ENCODE measurements at places on chromosomes 7 and 10.

DNA sequence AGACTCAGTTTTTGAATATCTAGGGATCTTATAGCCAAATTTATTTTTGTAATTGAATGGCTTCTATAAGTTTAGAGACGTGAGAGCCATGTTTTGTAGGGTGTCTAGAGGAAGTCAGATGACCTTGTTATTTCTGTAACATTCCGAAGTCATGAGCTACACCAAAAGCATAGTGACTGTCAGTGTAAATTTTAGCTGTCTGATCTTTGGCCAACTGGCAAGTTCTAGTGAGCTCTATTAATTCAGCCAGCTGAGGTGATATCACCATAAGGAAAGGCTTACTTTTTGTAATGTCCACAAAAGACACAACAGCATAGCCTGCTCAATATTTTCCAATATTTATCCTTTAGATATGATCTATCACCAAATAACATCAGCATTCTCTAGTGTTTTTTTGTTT is 9.9 kb upstream of the NT5C3A start:
- no peak overlapping the region for H3K27ac ChIP-seq
- no peak overlapping the region for H3K4me3 ChIP-seq
- H3K27me3 ChIP-seq: peaks cover 21% of the 10 kb centered on the region
- no peaks in the 10 kb centered on the region for H3K4me1 ChIP-seq
- no peaks in the 10 kb centered on the region for H3K36me3 ChIP-seq

GRCh38 chr10:22340329-22341189 is 4.7 kb upstream of the SPAG6 start:
- H3K4me1 ChIP-seq: peaks cover 5% of the 10 kb centered on the region
- DNase-seq: peak; percentile 83
- peak overlapping the region; percentile 91 for H3K27ac ChIP-seq

DNA sequence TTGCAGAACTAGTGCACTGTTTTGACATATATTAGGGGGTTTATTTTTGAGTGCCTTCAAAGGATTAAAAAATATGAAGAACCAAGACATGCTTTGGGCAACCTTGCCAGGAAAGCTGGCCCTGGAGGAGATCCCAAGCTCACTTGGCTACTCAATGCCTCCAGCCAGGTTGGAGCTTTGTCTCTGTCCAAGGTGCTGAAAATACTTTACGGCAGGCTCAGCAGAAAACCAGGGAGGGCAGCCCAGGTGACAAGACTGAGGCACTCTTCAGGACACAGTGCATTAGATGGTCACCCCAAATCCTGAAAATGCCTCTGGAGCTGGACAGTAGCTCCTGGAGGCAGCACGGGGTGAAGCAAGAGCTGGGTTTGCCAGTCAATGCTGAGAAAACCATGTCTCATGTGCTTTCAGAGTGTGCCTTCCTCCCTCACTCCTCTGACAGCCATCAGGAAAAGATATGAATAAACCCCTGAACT is 5.8 kb upstream of the KCNH2 start:
- H3K27me3 ChIP-seq: peaks cover 71% of the 10 kb centered on the region
- DNase-seq: no peak
- H3K36me3 ChIP-seq: no peaks in the 10 kb centered on the region
- peaks cover 5% of the 10 kb centered on the region for H3K4me1 ChIP-seq
- no peak overlapping the region for H3K27ac ChIP-seq
- H3K4me3 ChIP-seq: no peak overlapping the region

- H3K4me3 ChIP-seq: no peak overlapping the region
- no peaks in the 10 kb centered on the region for H3K27me3 ChIP-seq
- DNase-seq: no peak
- no peaks in the 10 kb centered on the region for H3K4me1 ChIP-seq
- H3K27ac ChIP-seq: no peak overlapping the region
- no peaks in the 10 kb centered on the region for H3K36me3 ChIP-seq
Observed at GRCh38 chr10:31112961-31113360, 81.3 kb upstream of the ZNF438 start.

DNA sequence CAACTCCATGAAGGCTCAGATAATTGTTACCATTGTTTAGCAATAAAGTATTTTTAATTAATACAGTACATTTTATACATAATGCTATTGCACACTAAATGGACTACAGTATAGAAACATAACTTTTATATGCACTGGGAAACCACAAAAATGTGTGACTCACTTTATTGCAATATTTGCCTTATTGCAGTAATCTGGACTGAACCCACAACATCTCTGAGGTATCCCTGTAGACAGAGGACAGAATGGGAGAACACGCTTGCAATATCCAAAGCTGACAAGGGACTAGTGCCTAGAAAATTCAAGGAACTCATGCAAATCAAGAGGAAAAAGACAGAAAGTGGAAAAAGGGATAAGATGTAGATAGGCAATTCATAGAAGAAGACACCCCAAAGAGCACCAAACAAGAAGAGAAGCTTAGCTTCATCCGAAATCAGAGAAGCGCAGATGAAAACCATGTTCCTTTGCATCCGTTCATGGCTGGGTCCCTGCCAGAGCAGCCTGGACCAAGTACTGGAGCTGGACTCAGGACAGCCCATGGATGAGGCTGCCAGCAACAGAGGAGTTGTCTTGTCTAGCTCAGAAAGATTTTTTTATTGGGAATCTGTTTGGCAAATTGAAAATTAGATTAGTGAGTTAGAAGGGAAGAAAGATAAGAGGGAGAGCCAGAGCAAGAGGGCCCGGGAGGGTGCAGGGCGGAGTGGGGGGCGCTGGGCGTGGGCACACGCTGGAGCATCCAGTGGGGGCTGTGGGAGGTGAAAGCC is 16.0 kb upstream of the GALNTL5 start:
- no peak for DNase-seq
- H3K4me1 ChIP-seq: peaks cover 4% of the 10 kb centered on the region
- H3K36me3 ChIP-seq: no peaks in the 10 kb centered on the region
- H3K27ac ChIP-seq: no peak overlapping the region
- peaks cover 13% of the 10 kb centered on the region for H3K27me3 ChIP-seq

DNA sequence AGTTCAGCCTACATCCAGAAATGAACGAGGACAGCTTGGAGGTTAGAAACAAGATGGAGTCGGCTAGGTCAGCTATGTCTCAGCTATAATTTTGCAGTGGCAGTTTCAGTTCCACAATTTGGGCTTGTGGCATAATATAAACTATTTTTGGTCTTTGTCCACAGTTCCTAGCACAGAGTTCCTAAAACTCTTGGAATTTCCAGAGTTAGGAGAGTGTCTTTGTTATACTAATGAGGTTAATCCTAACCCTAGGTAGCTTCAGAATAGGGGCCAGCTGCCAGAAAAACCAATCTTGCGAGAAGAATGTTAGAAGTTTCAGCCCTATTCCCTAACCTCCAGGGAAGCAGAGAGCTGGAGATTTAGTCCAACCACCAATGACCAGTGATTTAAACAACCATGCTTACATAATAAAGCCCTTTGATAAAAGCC is 131.9 kb downstream of the AKR1D1 start:
- peaks cover 20% of the 10 kb centered on the region for H3K4me1 ChIP-seq
- no peaks in the 10 kb centered on the region for H3K27me3 ChIP-seq
- H3K4me3 ChIP-seq: no peak overlapping the region

DNA sequence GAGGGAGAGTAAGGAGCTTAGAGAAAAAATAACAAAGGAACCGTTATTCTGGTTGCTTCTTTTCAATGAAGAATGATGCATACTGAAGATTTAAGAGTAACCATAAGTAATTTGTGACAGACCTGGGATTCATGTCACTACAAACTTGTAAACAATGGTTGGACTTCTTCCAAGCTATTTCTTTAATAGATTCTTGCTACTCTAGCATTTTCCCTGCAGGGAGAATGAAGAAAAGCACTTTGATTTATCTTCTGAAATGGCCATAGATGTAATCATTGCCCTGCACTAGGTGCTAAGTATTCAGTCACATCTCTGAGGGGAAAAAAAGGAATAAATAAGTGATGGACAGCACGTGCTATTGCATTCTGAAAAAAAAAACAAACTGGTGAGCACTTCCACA is 606.6 kb upstream of the LRRN3 start:
- H3K27ac ChIP-seq: no peak overlapping the region
- H3K27me3 ChIP-seq: peaks cover 2% of the 10 kb centered on the region
- no peaks in the 10 kb centered on the region for H3K36me3 ChIP-seq
- no peaks in the 10 kb centered on the region for H3K4me1 ChIP-seq
- H3K4me3 ChIP-seq: no peak overlapping the region
- DNase-seq: no peak
